ENCODE measurements at places on chromosomes 16 and 17.

GRCh38 chr16:30438835-30439234, 6.8 kb downstream of the SEPHS2 start:
- no peak for DNase-seq

DNA sequence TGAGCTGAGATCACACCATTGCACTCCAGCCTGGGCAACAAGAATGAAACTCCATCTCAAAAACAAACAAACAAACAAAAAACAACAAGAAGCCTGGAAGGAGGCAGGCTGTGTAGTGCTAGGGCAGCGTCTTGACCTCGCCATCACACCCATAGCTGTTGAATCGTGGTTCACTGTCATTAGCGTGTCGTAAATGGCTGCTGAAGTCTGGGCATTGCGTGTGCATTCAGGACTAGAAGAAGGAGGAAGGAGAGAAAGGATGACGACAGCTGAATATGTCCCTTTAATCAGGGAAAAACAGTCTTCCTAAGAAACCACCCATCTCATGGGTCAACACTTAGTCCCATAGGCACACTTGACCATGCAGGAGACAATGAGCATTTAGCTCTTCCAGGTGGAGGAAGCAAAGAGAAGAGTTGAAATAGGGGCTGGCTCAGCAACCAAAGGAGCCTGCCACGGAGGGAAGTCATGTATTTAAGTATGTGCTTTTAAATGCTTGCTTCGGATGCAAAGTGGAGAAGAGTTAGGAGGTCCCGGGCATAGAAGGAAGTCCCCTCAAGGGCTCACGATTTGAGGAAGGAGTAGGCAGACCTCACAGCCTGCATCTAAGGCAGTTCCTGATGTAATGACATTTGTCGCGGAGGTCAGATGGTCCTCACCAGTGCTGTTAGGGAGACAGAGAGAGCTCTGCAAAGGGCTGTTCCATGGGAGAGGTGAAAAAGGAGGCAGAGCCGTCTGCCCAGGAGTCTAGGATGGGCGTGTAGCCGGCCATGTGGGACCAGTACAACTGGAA, 8.8 kb downstream of the PRSS22 start:
- DNase-seq, result no peak

- DNase-seq, result no peak
Observed at GRCh38 chr17:39054111-39054645, 87.0 kb upstream of the FBXO47 start.

DNA sequence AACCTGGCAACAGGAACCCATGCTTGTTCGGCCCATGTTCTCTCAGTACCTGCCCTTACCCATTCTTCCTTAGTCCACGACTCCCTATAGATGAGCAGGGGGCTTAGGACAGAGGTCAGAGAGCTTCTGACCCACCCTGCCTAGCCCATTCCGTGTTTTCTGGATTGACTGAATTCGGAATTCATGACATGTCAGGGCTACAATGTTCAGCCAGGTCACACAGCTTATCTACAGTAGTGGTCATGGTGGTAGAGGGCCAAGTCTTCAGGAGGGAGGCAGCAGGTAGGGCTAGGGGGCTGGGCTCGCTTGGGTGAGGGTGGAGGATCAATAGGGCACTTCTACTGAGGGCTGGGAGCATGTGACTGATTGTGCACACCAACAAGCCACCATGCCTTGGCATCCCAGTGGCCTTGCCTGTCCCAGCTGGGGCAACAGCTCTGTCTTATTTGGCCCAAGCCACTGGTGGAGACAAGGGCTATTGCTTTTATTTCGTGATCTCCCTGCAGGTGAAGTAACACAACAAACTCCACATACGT, 3.1 kb downstream of the HEXIM2 start:
- no peak for DNase-seq

DNA sequence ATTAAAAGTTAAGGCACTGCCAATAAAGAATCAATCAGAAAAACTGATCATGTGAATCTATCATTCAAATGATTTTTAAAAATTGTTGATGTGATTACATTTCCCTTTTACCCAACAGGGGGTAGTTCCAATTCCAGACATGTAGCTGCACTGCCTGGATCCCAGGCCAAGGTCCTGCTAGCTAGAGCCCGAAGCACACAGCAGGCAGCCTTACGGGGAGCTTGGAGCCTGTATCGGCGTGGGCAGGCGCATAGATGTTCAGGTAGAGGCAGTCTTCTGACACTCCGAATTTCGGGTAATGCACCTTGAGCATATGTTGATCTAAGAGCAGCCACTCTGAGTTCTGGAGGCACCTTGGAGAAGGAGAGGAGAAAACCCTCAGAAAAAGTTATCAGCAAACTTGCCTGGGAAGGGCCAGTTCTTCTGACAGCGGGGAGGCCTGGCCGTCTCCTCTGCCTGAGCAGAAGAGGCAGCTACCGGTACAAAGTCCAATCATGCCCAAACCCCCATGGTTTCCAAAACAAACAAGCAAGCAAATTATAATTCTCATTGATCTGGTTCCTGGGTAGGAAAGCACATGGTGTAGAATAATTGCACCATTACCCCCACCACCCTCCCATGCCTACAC, 3.6 kb downstream of the CES5A start:
- DNase-seq, result no peak

GRCh38 chr16:88705076-88705684, 1.0 kb downstream of the RNF166 start:
- DNase-seq, result no peak

- DNase-seq, result no peak
Observed at GRCh38 chr17:71273441-71273840, 847.4 kb upstream of the SOX9 start.

DNA sequence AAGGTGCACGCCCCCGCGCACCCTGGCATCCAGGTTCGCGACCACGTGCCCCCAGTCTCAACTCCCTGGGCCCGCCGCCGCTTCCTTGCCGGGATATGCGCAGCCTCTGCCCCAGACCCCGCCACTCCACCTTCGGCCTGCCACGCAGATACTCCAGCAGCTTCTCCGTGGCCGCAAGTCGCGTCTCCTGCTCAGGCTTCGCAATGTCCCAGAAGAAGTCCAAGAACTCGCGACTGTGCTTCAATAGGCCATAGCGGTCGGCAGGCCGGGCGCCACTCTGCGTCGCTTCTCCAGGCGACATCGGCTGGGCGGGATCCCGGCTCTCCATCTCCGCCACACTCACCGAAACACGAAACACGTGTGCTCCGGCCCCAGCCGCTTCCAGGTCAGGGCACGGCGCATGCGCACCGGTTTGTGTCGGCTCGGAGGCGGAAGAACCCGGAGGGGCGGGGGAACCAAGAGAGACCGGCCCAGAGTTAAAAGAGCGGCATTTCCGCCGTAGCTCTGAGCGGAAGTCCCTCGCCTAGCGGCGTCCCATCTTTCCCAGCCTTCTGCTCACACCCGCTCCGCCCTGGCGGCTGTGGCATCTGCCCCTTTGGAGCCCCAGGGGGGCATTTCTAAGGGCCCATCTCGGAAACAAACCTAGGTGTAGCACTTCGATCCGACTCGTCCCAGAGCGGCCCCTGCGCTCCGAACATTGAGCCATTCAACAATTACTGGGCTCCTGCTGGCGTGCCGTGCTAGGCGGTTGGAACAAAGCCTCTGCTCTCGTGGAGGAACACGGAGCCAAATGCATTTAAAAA, at the start of gene MYBBP1A:
Gene MYBBP1A, minus strand, starts transcription at position 388 of the 803 bp plus-strand sequence. Its CDS starts 60 bp downstream, at position 328.
- peak; percentile 62 for DNase-seq

- no peak for DNase-seq
Observed at GRCh38 chr16:19331794-19332193, 46.3 kb downstream of the CLEC19A start.

DNA sequence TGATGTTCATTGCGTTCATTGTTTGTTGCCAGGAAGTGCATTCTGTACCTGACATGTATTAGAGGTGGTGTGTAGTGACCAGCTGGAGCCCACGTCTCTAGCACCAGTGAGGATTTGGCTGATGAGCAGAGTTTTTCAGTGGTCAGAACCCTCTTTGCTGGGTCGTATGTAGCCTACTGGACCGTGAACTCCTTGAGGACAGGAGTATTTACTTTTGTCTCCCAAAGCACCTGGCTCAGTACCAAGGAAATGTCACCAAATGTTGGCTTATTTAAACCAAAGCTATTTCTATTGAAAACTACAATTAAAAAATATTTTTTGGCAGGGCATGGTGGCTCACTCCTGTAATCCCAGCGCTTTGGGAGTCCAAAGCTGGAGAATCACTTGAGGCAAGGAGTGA, 262.7 kb downstream of the SNX29 start:
- no peak for DNase-seq

DNA sequence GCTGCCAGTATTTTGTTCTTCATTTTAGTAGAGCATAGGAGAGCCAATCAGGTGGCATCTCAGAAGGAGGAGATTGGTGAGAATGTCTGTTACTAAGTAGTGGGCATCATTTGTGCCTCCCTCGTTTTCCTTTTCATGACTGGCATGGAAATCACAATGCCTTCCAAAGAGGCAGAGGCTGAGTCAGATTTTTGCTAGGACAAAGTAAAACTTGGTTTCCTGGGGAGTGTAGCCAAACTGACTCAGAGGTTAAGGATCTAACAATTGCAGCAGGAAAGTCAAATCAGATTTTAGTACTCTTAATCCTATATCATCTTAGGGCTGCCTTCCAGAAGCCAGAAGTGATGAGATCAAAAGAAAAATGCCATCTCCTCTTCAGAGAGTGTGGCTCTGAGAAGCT, 138.7 kb downstream of the ANKFN1 start:
- DNase-seq, result peak; percentile 79

DNA sequence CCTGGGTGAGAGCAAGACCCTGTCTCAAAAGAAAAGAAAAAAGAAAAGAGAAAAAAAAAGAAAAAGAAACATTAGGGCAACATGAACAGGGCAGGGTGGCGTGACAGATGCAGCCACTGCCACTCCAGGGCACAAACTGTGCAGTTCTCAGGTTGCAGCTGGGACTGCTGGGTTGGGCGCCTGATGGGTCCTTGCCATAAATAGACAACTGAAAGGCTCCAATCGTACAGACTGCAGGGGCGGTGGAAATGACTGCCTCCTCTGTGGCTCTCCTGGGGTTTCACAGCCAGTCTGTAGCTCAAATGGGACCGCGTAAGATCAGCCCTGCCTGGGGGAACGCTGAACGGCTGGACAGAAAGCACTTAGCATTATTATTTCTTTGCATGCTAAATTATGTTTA, 130.7 kb downstream of the CPPED1 start:
- no peak for DNase-seq

DNA sequence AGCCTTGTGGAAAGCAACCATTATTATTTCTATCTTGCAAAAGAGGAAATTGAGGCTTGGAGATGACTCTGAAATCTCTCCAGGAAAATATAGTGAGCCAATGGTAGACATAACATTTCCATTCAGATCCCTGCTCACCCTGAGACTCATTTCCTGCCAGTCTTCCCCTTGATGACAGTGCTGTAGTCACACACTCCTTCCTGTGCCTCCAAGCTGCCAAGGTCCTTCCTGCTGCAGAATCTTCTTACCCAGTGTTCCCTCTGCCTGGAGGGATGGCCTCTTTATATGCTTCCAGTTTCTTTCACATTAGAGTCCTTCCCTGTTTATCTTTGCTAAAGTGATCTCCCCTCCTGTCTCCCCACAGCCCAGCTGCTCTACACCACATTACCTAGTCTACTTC, 648.1 kb downstream of the TOX3 start:
- no peak for DNase-seq

DNA sequence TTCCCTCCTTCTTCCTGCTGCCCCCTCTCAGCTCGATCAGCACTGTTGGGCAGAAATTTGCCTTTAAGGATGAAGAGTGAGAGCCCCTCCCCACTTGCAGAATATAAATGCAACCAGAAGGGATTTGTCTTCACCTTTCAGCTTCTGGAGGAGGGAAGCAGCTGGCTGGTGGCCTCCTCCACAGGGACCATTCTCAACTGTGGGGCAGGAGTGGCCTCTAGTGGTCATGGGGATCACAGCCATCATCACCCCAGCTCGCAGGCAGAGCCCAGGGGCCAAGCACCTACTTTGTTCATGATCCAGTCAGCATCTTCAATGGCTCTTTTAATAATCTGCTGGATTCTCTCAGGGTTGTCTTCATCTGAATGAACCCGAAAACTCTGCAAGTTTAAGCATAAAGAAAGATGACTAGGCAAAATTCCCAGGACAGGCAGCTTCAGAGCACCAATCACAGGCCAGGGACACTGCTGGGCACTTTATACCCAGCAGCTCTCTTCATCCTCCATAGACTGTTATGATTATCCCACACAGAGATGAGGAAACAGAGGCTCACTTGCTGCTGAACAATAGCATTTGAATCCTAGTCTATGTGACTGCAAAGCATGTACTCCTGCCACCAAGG, 13.1 kb downstream of the LYRM9 start:
- no peak for DNase-seq

DNA sequence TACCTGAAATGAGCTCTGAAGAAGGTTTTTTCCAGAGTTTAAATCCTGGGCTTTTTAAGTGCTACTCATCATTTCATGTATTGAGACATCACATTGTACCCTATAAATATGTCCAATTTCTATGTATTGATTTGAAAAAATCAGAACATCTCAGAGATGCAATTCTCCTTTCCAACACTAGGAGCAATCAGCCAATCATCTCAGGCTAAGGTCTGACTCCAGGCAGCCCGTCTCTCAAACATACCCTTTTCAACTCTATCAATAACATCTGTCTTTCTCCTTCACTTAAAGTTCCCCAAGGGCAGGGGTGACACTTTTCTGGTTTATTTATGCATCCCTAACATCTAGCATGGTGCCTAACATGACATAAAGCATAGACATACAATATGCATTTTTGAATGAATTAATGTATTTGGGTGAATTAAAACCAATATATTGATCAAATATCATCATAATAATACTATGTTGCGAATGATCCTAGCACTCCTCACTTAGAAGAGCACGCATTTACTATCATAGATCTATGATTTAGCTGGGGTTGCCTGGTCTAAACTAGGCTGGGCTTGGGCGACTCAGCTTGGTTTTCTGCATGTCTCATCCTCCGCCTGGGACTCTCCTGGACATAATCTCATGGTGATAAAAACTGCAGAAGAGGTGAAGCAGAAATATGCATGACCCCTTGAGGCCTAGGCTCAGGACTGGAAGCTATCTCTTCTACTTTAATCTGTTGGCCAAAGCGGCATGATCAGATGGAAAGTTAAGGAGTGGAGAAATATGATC, 5.2 kb upstream of the CDH11 start:
- DNase-seq, result no peak

DNA sequence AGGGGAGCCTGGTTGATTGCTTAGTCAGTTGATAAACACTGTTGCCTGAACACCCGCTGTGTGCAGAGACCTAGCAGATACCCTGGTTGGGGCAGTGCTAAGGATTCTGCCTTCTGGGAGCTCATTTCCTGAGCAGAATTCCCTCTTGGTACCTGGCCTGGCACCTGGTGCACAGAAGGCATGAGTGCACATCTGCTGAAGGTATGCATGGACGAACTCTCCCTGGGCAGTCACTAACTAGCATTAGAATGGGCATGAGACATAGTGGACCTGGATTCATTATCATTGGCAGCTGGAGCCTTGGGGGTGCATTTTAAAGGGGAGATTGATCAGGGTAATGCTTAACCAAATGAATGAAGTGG, 13.1 kb downstream of the ADCY7 start:
- DNase-seq, result no peak

Measured in HS-27A (cell line).